Body of pancreas (tissue), 4 donors: ENCODE measurements at places on chromosomes 7 and 10.

DNA sequence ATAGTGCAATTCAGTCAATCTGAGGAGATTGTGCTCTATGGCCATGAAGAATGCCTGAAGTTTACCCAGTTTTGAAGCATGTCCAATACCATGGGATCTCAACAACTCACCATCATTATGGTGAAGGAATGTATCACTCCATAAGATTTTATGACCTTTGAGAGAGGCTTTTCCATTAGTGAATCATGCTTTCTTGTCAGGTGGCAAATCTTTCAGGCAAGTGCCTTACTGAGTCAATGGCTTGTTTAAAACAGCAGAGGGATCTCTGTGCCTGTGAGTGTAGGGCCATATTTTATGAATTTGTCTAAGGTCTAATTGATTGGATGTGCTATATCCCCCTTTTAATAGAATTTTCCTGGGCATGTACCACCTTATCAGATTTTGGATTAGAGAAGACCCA lies 131.5 kb downstream of the CCDC7 start:
- H3K4me1 ChIP-seq = no peaks in the 10 kb centered on the region
- H3K36me3 ChIP-seq = no peaks in the 10 kb centered on the region
- no peak overlapping the region for H3K4me3 ChIP-seq
- no peaks in the 10 kb centered on the region for H3K27me3 ChIP-seq
- DNase-seq = no peak

DNA sequence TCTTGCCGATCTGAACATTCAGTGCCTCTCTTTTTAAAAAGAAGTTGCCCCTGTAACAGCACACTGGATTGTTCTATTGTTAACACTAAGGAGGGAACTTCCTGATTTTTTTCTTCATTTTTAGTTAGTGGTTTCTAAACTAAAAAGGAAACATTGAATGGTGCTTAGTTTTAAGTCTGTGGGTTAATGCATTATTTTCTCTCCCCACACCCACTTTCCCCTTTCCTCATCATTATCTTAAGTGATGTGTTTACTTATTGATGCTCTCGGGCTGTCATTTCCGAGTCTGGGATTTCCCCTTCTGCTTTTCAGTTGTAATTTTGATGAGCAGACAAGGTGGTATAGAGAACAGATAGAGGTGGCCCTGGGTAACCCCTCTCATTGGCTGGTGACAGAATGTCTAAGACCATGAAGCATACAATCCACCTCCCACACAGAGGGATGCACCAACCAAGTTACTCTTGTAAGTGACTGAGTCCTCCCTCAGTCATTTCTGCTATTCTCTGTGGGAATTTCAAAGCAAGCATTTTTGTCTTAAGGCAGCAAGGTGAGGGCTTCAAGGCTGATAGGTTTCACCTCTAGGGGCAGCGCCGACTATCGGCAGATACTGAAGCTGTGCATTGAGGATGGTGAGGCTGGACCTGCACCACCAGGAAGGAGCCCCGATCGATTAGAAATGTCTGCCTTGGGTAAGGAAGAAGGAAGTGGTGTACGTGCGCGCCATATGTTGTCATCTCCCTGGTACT lies 49.5 kb downstream of the CHN2 start:
- H3K4me3 ChIP-seq = no peak overlapping the region
- peaks cover 36% of the 10 kb centered on the region for H3K4me1 ChIP-seq
- DNase-seq = no peak
- H3K27me3 ChIP-seq = no peaks in the 10 kb centered on the region
- H3K36me3 ChIP-seq = no peaks in the 10 kb centered on the region

DNA sequence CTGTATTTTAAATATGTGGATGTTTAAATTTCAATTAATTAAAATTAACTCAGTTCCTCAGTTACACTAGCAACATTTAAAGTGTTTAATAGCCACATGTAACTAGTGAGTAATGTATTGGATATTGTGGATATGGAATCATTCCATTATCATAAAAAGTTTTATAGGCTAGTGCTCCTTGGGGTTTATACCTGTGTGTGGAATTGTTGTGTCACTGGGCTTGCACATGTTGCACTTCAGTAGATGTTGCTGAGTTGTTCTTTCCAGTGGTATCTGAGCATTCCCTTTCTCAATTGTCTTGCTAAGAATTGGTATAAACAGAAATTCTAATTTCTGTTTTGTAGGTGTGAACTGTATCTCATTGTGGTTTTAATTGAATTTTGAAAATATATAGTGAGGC lies 113.0 kb downstream of the ADK start:
- no peak overlapping the region for H3K27ac ChIP-seq
- no peaks in the 10 kb centered on the region for H3K36me3 ChIP-seq
- no peak for DNase-seq
- H3K27me3 ChIP-seq = no peaks in the 10 kb centered on the region
- H3K4me1 ChIP-seq = no peaks in the 10 kb centered on the region

DNA sequence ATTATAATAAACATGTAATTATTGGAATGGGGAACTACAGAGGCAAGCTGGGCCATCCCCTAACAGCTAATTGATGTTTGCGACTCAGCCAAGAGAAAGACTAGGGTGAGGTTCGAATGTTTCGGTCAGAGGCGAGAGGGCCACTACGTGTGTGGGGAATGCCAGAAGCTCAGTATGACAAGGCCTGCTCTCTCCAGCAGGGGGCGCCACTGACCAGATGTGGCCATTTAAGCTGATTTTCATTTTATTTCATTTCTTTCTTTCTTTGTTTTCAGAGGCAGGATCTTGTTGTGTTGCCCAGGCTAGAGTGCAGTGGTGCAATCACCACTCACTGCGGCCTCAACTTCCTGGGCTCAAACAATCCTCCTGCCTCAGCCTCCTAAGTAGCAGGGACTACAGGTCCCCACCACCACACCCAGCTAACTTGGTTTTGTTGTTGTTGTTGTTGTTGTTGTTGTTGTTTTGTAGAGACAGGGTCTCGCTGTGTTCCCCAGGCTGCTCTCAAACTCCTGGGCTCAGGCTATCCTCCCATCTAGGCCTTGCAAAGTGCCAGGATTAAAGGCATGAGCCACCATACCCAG lies 38.1 kb downstream of the TMEM130 start:
- no peak overlapping the region for H3K4me3 ChIP-seq
- DNase-seq = no peak
- H3K36me3 ChIP-seq = no peaks in the 10 kb centered on the region
- peaks cover 3% of the 10 kb centered on the region for H3K4me1 ChIP-seq

- H3K4me3 ChIP-seq = no peak overlapping the region
- H3K27me3 ChIP-seq = no peaks in the 10 kb centered on the region
- no peak overlapping the region for H3K27ac ChIP-seq
- H3K36me3 ChIP-seq = no peaks in the 10 kb centered on the region
Measured at GRCh38 chr10:24703700-24704099, 20.0 kb downstream of the ARHGAP21 start.

- H3K27me3 ChIP-seq = no peaks in the 10 kb centered on the region
- no peaks in the 10 kb centered on the region for H3K4me1 ChIP-seq
- no peak overlapping the region for H3K4me3 ChIP-seq
Measured at GRCh38 chr10:58072634-58073033, 195.1 kb downstream of the IPMK start.

DNA sequence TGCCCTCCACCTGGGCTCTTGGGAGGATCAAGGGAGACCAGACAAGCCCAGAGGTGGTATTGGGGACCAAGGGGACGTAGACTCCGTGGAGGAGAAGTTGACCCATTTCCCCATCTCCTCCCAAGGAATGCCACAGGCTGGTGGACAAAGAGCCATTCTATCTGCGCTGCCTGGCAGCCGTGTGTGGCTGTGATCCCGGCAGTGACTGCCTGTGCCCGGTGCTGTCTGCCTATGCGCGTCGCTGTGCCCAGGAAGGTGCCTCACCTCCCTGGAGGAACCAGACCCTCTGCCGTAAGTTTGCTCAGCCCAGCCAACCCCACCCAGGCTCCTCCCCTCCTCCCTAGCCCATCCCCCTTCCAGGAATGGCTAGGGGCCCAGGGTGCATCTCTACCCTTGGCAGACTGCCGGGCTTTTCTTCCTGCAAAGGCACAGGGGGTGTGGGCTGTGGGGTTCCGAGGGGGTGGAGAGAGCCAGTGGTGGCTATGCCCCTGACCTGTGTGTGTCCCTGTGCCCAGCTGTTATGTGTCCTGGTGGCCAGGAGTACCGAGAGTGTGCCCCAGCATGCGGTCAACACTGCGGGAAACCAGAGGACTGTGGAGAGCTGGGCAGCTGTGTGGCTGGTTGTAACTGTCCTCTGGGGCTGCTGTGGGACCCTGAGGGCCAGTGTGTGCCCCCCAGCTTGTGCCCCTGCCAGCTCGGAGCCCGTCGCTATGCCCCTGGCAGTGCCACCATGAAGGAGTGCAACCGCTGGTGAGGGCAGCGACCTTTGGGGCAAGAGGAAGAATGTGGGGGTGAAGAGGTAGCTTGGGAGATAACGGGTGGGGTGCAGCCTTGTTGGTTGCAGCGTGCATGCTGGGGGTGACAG lies 10.2 kb upstream of the ZNF467 start:
- no peaks in the 10 kb centered on the region for H3K36me3 ChIP-seq
- no peak overlapping the region for H3K4me3 ChIP-seq
- no peak for DNase-seq

GRCh38 chr10:72320676-72321247 lies 34.0 kb downstream of the DNAJB12 start:
- peaks cover 70% of the 10 kb centered on the region for H3K4me1 ChIP-seq
- no peaks in the 10 kb centered on the region for H3K27me3 ChIP-seq
- peak overlapping the region; percentile 90 for H3K27ac ChIP-seq

GRCh38 chr10:132806561-132807003 lies 20.6 kb upstream of the NKX6-2 start:
- H3K27ac ChIP-seq = no peak overlapping the region
- H3K36me3 ChIP-seq = no peaks in the 10 kb centered on the region
- H3K4me1 ChIP-seq = no peaks in the 10 kb centered on the region
- no peak overlapping the region for H3K4me3 ChIP-seq
- no peak for DNase-seq

- H3K27ac ChIP-seq = no peak overlapping the region
- DNase-seq = no peak
- no peaks in the 10 kb centered on the region for H3K27me3 ChIP-seq
- H3K36me3 ChIP-seq = no peaks in the 10 kb centered on the region
- H3K4me1 ChIP-seq = no peaks in the 10 kb centered on the region
Measured at GRCh38 chr10:122678266-122678665, 21.4 kb downstream of the C10orf120 start.

GRCh38 chr10:1747590-1748157 lies 10.3 kb upstream of the ADARB2 start:
- no peak overlapping the region for H3K27ac ChIP-seq
- no peak for DNase-seq
- no peak overlapping the region for H3K4me3 ChIP-seq
- H3K4me1 ChIP-seq = no peaks in the 10 kb centered on the region
- H3K36me3 ChIP-seq = no peaks in the 10 kb centered on the region

GRCh38 chr10:121373411-121373810 lies 224.8 kb downstream of the FGFR2 start:
- H3K4me1 ChIP-seq = no peaks in the 10 kb centered on the region
- no peak overlapping the region for H3K4me3 ChIP-seq
- H3K27ac ChIP-seq = no peak overlapping the region
- no peak for DNase-seq
- H3K36me3 ChIP-seq = no peaks in the 10 kb centered on the region
- no peaks in the 10 kb centered on the region for H3K27me3 ChIP-seq

- no peaks in the 10 kb centered on the region for H3K27me3 ChIP-seq
- no peaks in the 10 kb centered on the region for H3K36me3 ChIP-seq
- no peak overlapping the region for H3K4me3 ChIP-seq
- DNase-seq = no peak
- H3K27ac ChIP-seq = no peak overlapping the region
Measured at GRCh38 chr10:49349390-49349789, 46.5 kb downstream of the DRGX start.

DNA sequence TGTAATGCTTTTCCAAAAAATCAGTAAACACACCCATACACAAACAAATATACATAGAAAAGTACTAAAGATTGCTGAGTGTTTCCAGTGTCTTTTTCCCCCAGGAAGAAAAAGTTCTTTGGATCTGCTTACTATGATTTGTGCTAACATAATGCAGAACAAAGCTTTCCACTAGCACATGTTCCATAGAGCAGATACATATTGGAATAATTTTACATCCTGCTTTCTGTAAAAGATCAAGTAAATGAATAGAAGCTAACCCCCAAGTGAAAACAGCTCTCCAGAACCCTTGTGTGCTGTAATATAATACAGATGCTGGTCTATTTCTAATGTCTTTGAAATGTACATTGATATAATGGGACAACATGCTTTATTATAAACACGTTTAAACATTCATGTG lies 125.5 kb downstream of the PON1 start:
- H3K4me3 ChIP-seq = no peak overlapping the region
- DNase-seq = no peak
- H3K36me3 ChIP-seq = no peaks in the 10 kb centered on the region

DNA sequence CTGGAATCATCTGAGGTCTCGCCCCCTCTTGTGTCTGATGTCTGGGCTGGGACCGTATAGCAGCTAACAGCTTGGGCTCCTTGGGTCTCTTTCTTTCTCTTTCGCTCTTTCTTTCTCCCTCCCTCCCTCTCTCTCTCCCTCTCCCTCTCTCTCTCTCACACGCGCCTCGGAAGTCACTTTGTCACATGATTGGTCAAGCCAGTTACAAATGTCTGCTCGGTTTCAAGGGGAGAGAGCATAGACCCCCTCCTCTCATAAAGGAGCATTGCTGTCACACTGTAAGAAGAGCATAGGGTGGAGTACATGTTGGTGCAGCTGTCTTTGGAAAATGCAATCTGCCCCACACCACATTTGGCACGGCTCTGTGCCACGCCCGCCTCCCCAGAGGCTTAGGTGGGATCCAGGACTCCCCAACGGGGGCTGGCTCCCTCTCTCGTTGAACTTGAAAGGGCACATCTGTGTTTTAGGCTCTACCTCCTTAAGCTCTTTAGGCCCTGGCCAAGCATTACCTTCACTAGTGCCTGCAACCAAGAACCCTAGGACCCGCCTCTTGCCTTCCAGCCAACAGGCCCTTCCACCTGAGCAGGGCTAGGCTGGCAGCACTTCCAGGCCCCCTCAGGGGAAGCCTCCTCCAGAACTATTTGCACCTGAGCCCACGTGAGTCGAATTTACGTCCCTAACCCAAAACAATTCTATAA lies 61.9 kb upstream of the CACUL1 start:
- no peak overlapping the region for H3K4me3 ChIP-seq
- no peaks in the 10 kb centered on the region for H3K36me3 ChIP-seq
- no peak for DNase-seq
- no peaks in the 10 kb centered on the region for H3K4me1 ChIP-seq
- no peaks in the 10 kb centered on the region for H3K27me3 ChIP-seq

DNA sequence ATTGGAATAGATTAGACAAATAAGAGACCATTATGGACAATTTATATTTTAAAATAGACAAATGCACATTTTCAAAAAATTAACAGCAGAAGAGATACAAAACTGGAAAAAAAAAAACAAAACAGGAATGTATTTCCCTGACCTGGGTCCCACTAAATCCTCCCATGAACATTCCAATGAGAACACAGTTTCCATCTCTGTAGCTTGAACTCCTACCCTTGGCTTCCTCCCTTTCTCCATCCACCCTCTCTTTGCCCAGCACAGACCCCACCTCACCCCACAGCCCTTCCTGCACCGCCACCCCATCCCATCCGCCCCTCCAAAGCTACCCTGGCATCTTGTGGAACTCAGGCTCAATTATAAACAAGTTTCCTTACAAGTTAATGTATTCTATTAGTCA lies 71.2 kb upstream of the MPP7 start:
- peaks cover 16% of the 10 kb centered on the region for H3K4me1 ChIP-seq
- no peak overlapping the region for H3K4me3 ChIP-seq
- H3K27ac ChIP-seq = no peak overlapping the region
- H3K27me3 ChIP-seq = no peaks in the 10 kb centered on the region
- DNase-seq = no peak

- no peak overlapping the region for H3K4me3 ChIP-seq
- peaks cover 4% of the 10 kb centered on the region for H3K4me1 ChIP-seq
- no peaks in the 10 kb centered on the region for H3K36me3 ChIP-seq
- no peaks in the 10 kb centered on the region for H3K27me3 ChIP-seq
- no peak for DNase-seq
- no peak overlapping the region for H3K27ac ChIP-seq
Measured at GRCh38 chr7:3912291-3912690, 611.2 kb downstream of the SDK1 start.
